ENCODE measurements at places on chromosomes 1 and 21. TPM values are rescaled to one million over a fixed set of nuclear protein-coding genes. Genes with fewer than 3 reads are reported as not detected.
A peak's percentile ranks its signal among the peaks of the same experiment; 100 is the strongest.

The TMPRSS3 gene
- not detected for total RNA-seq

DNA sequence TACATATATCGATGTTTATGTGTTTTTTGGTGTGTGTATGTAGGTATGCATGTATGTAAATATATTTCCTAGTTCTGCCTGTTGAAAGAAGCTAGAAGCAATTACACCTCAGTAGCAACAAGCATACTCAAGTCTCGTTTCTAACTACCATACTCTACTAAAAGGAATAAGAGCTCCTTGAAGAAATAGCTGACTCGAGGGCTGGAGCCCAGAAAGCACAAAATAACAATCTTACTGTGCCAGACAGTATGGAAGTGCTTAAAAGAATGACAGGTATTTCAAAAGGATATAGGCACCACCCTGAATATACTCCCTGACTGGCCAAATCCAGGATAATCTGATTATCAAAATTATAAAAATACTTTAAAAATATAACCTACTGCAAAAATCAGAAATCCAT lies 23.2 kb downstream of the FUBP1 start:
- no peaks in the 10 kb centered on the region for H3K27me3 ChIP-seq
- DNase-seq: no peak
- H3K4me3 ChIP-seq: no peak overlapping the region
- H3K27ac ChIP-seq: no peak overlapping the region

The MPZ gene
- total RNA-seq: 2.6 TPM

GRCh38 chr1:150236614-150237100 lies 745 bp upstream of the ANP32E start:
- peaks cover 13% of the 10 kb centered on the region for H3K4me1 ChIP-seq
- no peak for DNase-seq
- H3K27me3 ChIP-seq: no peaks in the 10 kb centered on the region
- no peaks in the 10 kb centered on the region for H3K36me3 ChIP-seq
- H3K27ac ChIP-seq: peak overlapping the region; percentile 98

GRCh38 chr1:168654198-168654915 lies 74.6 kb downstream of the DPT start:
- no peaks in the 10 kb centered on the region for H3K36me3 ChIP-seq
- H3K27me3 ChIP-seq: no peaks in the 10 kb centered on the region
- no peak overlapping the region for H3K4me3 ChIP-seq
- no peaks in the 10 kb centered on the region for H3K4me1 ChIP-seq
- no peak overlapping the region for H3K27ac ChIP-seq
- no peak for DNase-seq

DNA sequence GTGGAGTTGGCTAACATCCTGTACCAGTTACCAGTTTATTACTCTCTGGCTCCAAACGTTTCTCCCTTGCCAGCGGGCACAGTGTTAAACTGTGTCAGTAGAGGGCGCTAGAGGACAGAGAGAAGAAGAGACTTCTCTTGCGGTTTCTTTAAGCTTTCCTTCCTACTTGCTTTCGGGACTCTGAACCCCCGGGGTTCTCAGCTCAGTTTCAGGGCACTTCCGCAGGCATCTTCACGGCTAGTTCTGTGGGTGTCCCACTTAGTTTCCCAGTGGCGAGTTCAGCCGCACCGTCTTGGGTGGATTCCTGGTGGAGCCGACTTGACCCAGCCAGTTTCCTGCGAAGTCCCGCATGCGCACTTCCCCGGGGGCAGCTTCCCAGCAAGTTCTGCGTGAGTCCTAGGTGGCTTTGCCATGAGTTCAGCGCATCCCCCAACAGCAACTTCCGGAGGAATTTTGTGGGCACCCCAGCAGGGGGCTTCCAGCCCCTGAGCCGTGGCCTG lies 37.9 kb upstream of the BTG2 start:
- peak overlapping the region; percentile 66 for H3K4me3 ChIP-seq
- peak overlapping the region; percentile 93 for H3K27ac ChIP-seq
- peak; percentile 86 for DNase-seq
- peaks cover 35% of the 10 kb centered on the region for H3K4me1 ChIP-seq
- H3K36me3 ChIP-seq: no peaks in the 10 kb centered on the region

The RNPC3 gene
- total RNA-seq: 6.5 TPM

The ODF2L gene
- 5.4 TPM for total RNA-seq

The ZNF683 gene
- total RNA-seq: not detected

GRCh38 chr1:16235944-16236510 lies 956 bp downstream of the CPLANE2 start:
- peak; percentile 15 for DNase-seq
- peaks cover 4% of the 10 kb centered on the region for H3K36me3 ChIP-seq
- H3K4me3 ChIP-seq: peak overlapping the region; percentile 73

DNA sequence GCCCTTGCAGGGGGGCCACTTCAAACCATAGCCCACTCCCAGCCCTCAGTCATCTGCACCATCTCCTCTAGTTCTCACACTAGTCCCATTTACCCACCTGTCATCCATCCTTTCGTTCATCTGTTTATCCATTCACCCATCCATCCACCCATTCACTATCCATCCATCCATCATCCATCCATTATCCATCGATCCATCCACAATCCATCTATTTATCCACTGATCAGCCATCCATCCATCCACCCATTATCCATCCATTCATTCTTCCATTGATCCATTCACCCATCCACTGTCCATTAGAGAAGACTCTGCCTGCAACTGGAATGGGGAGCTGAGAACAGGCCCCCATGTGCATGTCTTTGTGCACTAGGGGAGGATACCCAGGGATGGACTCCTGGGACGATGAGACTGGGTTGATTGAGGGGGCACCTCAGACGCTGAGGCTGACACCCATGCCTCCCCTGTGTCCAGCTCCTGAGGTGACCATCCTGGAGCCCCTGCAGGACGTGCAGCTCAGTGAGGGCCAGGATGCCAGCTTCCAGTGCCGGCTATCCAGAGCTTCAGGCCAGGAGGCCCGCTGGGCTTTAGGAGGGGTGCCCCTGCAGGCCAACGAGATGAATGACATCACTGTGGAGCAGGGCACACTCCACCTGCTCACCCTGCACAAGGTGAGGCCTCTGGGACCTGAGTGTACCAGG lies 97.9 kb downstream of the TRIM11 start:
- no peak for DNase-seq
- no peak overlapping the region for H3K4me3 ChIP-seq
- H3K27ac ChIP-seq: no peak overlapping the region
- peaks cover 7% of the 10 kb centered on the region for H3K4me1 ChIP-seq
- peaks cover 94% of the 10 kb centered on the region for H3K36me3 ChIP-seq

GRCh38 chr1:201647722-201648065 lies 108.8 kb downstream of the NAV1 start:
- H3K36me3 ChIP-seq: no peaks in the 10 kb centered on the region
- no peak for DNase-seq
- no peak overlapping the region for H3K27ac ChIP-seq
- H3K4me1 ChIP-seq: peaks cover 20% of the 10 kb centered on the region

DNA sequence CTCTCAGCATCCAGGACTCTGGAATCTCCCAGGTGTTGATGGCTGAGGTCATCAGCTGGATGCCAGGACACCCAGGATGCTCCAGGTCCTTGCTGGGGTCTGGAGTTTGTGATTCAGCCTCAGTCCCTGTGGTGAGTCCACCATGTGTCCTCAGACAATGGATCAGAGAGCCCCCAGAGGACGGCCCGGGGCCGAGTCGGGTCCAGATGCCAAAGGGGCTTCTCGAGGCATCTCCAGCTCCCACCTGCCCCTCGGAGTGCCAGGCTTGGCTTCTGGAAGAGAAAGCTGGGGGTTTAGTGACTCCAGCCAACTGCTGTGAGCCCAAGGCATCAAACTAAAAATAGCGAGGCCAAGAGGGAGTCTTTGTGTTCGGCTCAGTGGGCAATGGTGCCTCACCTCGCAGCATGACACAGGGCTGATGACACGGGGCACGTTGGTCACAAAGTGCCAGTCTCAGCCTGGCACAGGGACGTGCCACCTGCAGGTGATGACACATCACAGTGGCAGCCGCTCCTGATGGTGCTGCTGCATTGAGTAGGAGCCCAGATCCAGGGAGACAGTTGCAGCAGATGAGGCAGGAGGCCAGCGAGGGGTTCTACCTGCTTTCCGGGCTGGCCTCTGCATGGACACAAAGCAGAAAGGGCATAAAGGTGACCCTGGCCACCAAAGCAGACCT lies 10.6 kb downstream of the PDE9A start:
- H3K27ac ChIP-seq: no peak overlapping the region
- DNase-seq: no peak
- H3K27me3 ChIP-seq: peaks cover 12% of the 10 kb centered on the region
- no peaks in the 10 kb centered on the region for H3K4me1 ChIP-seq
- no peak overlapping the region for H3K4me3 ChIP-seq

The IFNAR2 gene
- 4.1 TPM for total RNA-seq

- DNase-seq: no peak
- H3K27me3 ChIP-seq: no peaks in the 10 kb centered on the region
- no peak overlapping the region for H3K27ac ChIP-seq
- no peaks in the 10 kb centered on the region for H3K4me1 ChIP-seq
- no peak overlapping the region for H3K4me3 ChIP-seq
- peaks cover 100% of the 10 kb centered on the region for H3K36me3 ChIP-seq
Observed at GRCh38 chr1:32380057-32380456, 14.2 kb downstream of the BSDC1 start.

The NES gene
- 13.7 TPM for total RNA-seq

All from gastrocnemius medialis (tissue), 4 donors.